ENCODE measurements at places on chromosomes 3 and 15. TPM values are rescaled to one million over a fixed set of nuclear protein-coding genes. Genes with fewer than 3 reads are reported as not detected.

The ESYT3 gene
- total RNA-seq: 0.68 TPM

The GAP43 gene
- not detected for total RNA-seq

The KLF15 gene
- 0.12 TPM for total RNA-seq

The GHSR gene
- total RNA-seq: not detected

The PEX5L gene
- not detected for total RNA-seq

The CCDC80 gene
- 64.6 TPM for total RNA-seq

The SNRPN gene
- 99.9 TPM for total RNA-seq

The SHF gene
- total RNA-seq: 0.76 TPM

The ADAMTS7 gene
- 4.2 TPM for total RNA-seq

The VIPR1 gene
- total RNA-seq: 0.58 TPM

The ANKRD63 gene
- 0.19 TPM for total RNA-seq

The SLC9A9 gene
- 0.07 TPM for total RNA-seq

The CCDC54 gene
- not detected for total RNA-seq

The XCR1 gene
- total RNA-seq: not detected

The FOXB1 gene
- not detected for total RNA-seq

The ARNT2 gene
- total RNA-seq: 16.7 TPM

The BCL2A1 gene
- total RNA-seq: 18.4 TPM

The ADPRH gene
- 2.9 TPM for total RNA-seq

The ATP2C1 gene
- 34.3 TPM for total RNA-seq

The APBA2 gene
- total RNA-seq: 21.8 TPM

The HESX1 gene
- 0.23 TPM for total RNA-seq

The PDZRN3 gene
- not detected for total RNA-seq

The PYGO1 gene
- total RNA-seq: 6.9 TPM

The SUSD5 gene
- total RNA-seq: 4.1 TPM

The GOLGA6A gene
- total RNA-seq: 0.09 TPM

The P2RY14 gene
- total RNA-seq: not detected

The NRG4 gene
- total RNA-seq: 1.7 TPM

The CFAP161 gene
- not detected for total RNA-seq

The CCDC174 gene
- 11.6 TPM for total RNA-seq

The ERICH6 gene
- not detected for total RNA-seq

The UNC13C gene
- total RNA-seq: not detected

The CRTC3 gene
- total RNA-seq: 19.6 TPM

The TRIM71 gene
- total RNA-seq: not detected

The FETUB gene
- total RNA-seq: 0.05 TPM

The LARP6 gene
- 81.2 TPM for total RNA-seq

The RNU5B-1 gene
- not detected for total RNA-seq

The CPA3 gene
- total RNA-seq: not detected

The CHRNA3 gene
- total RNA-seq: 1.0 TPM

The TNNC1 gene
- 1.2 TPM for total RNA-seq

The FBXW12 gene
- not detected for total RNA-seq

The CA12 gene
- 158 TPM for total RNA-seq

The IGDCC3 gene
- total RNA-seq: 0.09 TPM

The SLC22A13 gene
- total RNA-seq: not detected

The C3orf49 gene
- not detected for total RNA-seq

The PP2D1 gene
- not detected for total RNA-seq

The STAB1 gene
- total RNA-seq: 0.05 TPM

The PLA2G4D gene
- total RNA-seq: not detected

The SLC9C1 gene
- not detected for total RNA-seq

The CMTM8 gene
- total RNA-seq: 10.5 TPM

The SLC28A1 gene
- total RNA-seq: 0.05 TPM

The SCG5 gene
- 2.1 TPM for total RNA-seq

The TRH gene
- total RNA-seq: not detected

The PRSS50 gene
- not detected for total RNA-seq

The NR2C2 gene
- 16.5 TPM for total RNA-seq
